Mesenchymal stem cell (in vitro differentiated cells and primary cell): ENCODE measurements at places on chromosomes 11 and 22.
A peak's percentile ranks its signal among the peaks of the same experiment; 100 is the strongest.

GRCh38 chr22:41347066-41347859 lies 34.5 kb upstream of the TEF start:
- DNase-seq: no peak

DNA sequence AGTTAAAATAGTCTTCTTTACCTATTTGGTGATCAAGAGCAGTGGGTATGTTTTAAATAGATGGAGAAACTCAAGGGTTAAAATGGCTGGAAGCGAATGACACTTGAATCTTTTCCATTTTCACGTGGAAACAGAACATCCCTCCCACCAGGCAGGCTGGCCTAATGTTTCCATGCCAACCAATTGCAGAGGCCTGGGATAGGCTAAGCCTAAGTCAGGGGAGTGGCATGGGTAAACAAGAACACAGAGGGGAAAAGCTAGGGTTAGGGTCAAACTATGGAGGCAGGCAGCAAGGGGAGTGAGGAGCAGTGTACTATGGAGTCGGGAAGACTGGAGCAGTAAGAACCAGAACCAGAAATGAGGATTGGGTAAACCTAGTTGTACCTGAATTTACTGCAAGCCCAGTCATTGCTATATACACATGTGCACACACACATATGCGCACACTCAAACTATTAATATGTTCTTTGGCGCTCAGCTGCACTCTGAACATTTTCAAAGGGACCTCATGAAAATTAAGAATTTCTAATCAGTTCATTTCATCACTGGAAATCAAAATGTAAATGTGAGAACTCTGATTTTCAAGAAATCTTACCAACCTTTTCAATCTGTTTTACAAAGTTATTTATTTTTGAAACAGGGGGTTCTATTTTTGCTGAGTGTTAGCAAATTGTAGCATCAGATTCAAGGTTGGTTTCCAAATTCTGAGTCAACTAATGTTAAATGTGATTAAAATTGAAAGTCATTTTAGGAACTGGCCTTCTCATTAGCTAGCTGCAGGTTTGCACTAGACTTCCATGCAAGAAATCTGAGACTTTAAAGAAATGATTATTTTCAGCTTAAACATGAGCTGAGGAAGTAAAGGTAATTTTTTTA lies 327.0 kb upstream of the CCDC90B start:
- no peak for DNase-seq

DNA sequence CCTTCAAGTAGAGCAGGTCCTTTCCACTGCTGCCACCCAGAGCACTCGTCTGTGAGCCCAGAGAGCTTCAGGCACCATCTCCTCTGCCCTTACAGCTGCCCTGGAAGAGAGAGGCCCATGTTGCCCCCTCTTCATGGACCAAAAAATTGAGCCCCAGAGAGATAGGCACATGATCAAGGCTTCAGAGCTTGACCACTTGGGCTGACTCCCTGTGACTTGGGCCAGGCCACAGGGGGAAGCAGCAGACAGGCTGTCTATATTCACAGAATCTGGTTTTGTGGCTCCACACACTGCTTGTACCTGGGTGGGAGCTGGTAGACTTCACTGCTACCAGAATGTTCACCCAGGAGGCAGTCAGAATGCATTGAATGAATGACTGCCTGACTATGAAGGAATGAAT lies 58.2 kb downstream of the SMIM38 start:
- no peak for DNase-seq

DNA sequence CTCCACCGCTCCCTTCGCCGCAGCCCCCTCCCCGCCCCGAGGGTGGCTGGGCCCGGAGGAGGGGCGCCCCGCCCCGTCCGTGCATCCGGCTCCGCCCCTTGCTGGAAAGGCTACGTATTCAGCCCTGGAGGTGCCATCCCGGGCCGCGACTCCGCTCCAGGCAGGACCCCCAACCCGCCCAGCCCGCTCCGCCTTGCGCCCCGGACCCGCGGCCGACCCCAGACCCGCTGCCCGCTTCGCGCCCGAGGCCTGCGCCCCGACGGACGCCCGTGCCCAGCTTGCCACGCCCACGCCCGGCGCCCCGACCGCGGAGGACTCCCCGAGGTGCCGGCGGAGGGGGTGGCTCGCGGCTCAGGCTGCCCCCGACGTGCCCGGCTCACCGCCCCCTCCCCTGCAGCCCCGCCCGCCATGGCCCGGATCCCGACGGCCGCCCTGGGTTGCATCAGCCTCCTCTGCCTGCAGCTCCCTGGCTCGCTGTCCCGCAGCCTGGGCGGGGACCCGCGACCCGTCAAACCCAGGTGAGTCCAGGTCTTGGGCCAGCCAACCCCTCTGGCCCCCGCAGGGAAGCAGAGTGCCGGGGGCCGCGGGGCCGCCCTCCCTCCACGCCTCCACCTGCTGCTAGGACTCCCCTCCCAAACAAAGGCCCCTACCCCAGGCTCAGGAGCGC lies at the start of gene ADM2:
Gene ADM2, plus strand, starts transcription at position 104 of the 667 bp plus-strand sequence. Its CDS starts 305 bp downstream, at position 409.
- DNase-seq: peak; percentile 38

DNA sequence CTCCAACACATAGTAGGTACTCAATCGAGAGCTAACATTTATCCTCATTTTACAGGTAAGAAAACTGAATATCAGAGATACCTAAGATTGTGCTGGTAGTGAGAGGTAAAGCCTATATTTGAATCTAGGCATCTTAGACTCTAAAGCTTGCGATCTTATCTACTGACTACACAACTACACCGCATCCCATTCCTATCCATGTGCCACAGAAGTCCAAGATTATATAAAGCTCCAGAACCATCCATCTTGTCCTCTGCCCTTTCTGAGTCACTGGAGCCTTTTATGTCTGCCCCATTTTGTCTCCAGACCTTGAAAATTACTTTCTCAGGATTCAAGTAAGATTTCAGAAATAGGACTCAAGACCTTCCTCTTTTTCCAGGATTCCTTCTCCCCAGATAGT lies 84.4 kb downstream of the OR5AK2 start:
- peak; percentile 12 for DNase-seq

DNA sequence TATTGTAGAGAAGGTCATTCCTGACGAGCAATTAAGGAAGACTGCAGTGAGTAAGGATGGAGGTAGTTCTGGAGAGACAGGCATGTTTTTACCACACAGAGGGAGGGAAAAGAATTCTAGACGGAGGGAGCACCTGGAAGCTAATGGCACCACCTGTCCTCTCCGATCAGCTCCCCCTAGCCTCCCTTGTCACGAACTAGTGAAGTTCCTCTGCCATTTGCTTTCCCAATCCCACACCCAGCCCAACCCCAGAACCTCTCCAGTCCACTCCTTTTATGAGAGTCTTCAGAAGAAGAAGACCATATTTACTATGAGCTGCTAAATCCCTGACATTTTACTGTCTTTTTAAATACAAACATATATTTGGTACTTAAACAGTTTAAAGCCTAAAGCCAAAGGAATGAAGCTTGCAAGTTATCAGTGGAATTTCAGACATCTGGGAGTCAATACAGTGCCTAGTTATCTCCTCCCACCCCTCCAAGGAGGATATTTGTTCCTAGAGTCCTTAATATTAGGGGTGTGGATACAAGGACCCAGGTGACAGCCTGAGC lies 46.1 kb upstream of the HSPA8 start:
- no peak for DNase-seq

DNA sequence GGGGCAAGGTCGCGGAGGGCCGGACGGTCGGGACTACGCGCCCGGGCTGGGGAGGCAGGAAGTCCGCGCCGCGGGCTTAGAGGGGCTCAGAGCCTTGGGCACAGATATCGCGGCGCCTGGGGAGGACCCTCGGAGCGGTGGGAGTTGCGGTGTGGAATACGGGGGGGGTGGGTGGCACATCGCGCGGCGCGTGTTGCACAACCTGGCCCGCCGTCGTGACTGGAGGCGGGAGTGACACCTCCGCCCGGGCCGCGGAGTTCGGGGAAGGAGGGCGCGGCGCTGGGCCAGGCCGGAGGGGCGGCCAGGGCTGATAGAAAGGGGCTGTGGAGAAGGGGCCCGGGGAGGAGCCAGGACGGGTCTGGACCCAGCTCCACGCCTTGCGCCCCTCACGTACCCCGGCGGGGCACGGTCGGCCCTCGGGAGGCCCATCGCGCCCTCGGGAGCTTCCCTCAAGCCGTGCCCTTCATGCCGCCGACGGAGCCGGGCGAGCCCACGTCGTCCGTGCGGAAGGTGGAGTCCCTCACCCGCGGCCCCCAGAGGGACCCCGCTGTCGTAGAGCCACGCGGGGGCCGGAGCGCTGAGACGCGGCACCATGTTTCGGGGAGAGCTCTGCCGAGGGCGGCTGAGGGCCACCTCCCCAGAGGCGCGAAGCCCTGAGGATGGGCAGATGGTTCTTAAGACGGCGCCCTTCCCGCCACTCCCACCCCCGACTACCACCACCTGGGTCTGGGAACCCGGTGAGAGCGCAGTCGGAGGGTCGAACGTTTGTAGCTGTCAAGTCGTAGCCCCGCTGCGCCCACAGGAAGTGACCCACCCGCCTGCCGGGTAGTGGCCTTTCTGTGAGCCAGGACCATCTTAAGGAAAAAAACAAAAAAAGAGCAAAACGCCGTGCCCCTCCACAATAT lies 729 bp downstream of the IL17RA start:
- DNase-seq: peak; percentile 40

GRCh38 chr11:16587670-16588069 lies 150.8 kb upstream of the C11orf58 start:
- no peak for DNase-seq

GRCh38 chr11:43644621-43645299 lies 35.8 kb upstream of the HSD17B12 start:
- DNase-seq: peak; percentile 36

- peak; percentile 21 for DNase-seq
Measured at GRCh38 chr11:127074151-127074761, 73.7 kb upstream of the KIRREL3 start.

DNA sequence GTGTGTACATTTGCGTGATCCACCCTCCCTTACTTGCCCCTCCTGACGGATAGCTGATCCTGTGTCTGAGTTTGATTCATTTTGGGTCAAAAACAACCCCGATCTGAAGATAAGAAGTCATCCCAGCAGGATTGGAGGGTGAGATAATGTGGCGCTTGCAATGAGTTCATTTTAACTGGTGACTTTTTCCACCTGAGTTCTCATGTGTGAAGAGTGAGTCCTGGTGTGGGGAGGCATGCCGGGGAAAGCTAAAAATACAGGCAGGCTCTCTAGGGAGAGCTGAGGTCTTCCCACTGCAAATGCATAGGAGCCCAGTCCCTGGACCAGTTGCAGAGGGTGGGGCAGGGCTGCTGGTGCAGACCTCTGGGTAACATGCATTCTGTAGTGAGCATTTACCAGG lies 35.7 kb upstream of the ELF5 start:
- DNase-seq: no peak

DNA sequence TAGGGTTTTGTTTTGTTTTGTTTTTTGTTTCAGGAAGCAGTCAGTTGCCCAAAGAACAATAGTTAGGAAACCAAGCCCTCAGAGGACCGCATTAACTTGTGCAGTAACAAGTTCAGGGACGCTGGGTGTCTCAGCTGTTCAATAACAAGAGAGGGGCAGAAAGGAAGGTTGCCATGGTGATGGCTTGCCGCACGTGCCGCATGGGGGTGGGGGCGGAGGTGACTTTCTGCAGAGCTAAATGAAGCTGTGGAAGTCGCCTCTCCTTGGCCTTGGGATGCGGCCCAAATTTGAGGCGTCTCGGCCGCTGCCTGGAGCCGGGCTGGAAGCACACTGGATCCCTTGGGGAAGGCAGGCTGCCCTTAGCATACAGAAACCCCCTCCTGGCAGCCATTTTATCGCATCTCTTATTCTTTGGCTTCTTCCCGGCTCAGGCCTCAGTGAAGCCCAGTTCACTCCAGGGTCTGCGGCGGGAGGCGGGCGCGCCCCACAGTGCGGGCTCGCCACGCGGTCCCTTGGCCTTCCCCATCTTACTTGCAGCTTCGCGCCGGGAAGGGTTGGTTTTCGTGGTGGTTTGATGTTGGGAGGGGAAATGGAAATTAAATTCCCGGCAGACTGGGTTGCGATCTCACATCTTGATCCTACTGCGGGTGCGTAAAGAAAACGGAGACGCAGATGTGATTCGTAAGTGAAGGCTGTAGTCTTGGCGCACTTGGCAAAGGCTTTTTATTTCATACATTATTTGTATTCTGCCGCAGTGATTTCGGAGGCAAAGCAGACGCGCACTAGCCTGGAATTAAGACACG lies 94.3 kb downstream of the SLC17A6 start:
- no peak for DNase-seq

- peak; percentile 61 for DNase-seq
Measured at GRCh38 chr11:132028380-132029240, 658.2 kb downstream of the NTM start.

DNA sequence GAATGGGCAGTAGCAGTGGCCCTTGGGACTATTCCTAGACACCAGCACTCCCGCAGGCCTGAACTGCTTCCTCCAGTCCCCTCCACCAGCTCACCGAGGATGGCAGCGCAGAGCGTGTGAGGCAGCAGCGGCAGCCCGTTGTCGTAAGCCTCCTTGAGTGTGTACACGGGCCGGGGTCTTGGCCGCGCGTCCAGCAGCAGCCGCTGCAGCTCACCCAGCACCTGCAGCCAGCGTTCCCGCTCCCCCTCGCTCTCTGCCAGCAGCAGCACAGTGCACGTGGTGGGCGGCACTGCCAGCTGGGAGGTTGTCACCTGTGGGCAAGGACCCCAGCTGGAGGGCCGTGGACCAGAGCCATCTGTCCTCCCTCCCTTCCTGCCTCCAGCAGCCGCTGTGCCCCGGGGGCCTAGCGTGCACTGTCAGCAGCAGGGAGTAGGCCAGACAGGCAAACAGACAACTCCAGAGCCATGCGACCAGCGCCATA lies 13.0 kb downstream of the CDC42BPG start:
- DNase-seq: no peak

GRCh38 chr11:117669616-117670015 lies 127.4 kb downstream of the DSCAML1 start:
- DNase-seq: no peak

GRCh38 chr11:108340973-108341372 lies 118.1 kb downstream of the ATM start:
- peak; percentile 15 for DNase-seq

- DNase-seq: peak; percentile 94
Measured at GRCh38 chr22:38240734-38241252, 32.0 kb downstream of the TMEM184B start.

GRCh38 chr11:83554876-83555275 lies 268.7 kb upstream of the CCDC90B start:
- DNase-seq: no peak

- DNase-seq: peak; percentile 15
Measured at GRCh38 chr11:125163431-125164063, 1.0 kb upstream of the PKNOX2 start.

- DNase-seq: peak; percentile 34
Measured at GRCh38 chr11:64650923-64651523, 60.0 kb downstream of the SLC22A12 start.

DNA sequence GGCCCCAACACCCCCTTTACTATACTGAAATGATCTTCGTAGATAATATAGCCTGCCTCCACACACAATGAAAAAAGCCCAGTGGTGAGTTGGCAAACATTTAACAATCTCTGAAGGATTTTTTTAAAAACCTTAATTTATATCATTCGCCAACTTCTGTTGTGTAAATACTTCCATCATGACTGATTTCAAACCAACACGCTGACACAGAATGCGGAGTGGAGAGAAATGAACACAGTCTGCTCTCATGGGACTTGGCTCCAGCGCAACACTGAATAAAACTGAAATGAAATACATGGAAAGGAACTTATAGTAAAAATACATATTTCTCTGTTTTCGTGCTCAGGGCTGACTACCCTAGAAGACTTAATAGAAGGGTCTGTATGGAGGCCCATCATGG lies 61.3 kb upstream of the WNT11 start:
- DNase-seq: no peak

GRCh38 chr22:38449776-38450175 lies 5.2 kb downstream of the KCNJ4 start:
- no peak for DNase-seq

GRCh38 chr11:113694390-113694789 lies 11.7 kb downstream of the TMPRSS5 start:
- no peak for DNase-seq
